Stimulated activated CD8-positive, alpha-beta memory T cell treated with anti-CD3 and anti-CD28 coated beads, Interleukin-15, amount 100 ng/mL, for 4 hours (primary cell): ENCODE measurements at places on chromosomes 3 and 15.
A peak's percentile ranks its signal among the peaks of the same experiment; 100 is the strongest.

GRCh38 chr3:23333633-23334032 lies 130.5 kb downstream of the UBE2E2 start:
- no peak for DNase-seq

DNA sequence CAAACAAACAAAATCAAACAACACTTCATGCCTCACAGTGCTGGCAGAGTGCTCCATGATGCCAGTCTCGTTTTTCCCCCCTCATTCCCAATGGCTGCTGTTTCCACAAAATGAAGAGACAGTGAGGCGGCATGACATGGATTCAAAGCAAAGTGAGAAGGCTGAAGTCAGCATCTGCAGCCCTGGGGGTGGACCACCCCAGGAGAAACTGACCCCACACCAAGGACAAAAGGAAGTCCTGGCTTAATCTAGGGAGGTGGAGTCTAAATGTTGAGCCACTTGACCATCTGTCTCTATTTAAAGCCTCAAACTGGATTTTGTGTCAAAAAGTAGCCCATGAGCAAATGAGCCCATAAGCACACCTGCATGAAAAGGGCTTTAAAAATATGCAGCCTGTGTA lies 151.2 kb upstream of the RORA start:
- no peak for DNase-seq

DNA sequence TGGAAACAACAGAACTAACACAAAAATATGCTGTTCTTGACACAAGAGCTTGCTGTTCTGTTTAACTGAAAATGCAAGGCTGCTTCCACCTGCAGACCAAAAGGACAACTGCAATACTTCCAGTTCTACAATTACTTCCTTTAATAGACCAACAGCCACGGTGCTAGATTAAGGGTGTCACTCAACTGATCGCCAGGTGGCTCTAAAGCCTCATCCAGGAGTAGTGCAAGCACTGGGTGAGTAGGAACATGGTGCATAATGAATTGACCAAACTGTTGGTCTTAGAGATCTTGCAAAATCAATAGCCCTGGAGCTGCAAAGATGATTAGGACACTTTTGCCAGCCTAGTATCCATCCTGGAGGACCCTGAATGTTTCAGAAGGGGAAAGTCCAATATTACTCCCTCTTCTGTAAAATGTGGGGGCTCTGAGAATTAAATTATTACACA lies 3.6 kb upstream of the CLDN16 start:
- DNase-seq: no peak

- no peak for DNase-seq
These were observed 259.1 kb downstream of the OPA1 start for GRCh38 chr3:193851941-193852674.

DNA sequence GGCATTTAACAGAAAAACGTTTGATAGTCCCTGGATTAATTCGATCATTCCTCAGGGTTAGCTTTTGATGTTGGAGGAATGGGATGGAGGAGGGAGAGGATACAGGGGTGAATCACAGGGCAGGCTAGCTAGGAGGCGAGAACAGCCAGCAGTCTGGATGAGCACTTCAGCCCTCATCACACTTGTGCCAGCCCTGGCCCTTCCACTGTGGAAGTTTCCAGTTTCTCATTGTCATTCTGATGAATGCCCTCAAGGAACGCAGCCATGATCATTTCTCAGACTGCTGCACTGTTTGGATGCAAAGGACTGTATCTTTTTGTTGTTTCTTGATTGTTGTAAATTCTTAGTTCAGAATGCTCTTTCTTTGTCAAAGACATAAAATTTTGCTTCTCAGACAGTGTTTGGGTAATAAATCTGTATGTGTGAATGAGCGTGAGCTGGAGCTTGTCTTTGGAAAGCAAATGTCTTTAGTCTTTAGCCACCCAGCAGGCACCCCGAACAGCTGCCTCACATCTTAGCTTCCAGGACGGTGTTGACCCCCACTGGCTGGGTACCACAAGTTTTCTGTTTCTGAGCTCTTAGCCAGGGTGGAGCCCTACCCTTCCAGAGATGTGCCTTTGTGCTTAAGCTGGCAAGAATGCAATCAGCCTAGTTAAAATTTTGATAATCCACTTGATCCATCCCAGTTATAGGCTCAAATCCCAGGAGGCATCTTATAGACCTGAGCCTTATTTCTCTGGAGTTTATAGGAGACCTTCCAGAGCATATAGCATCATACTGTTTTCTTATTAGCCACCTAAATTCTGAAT lies 121.1 kb downstream of the PDCD6IP start:
- DNase-seq: no peak

DNA sequence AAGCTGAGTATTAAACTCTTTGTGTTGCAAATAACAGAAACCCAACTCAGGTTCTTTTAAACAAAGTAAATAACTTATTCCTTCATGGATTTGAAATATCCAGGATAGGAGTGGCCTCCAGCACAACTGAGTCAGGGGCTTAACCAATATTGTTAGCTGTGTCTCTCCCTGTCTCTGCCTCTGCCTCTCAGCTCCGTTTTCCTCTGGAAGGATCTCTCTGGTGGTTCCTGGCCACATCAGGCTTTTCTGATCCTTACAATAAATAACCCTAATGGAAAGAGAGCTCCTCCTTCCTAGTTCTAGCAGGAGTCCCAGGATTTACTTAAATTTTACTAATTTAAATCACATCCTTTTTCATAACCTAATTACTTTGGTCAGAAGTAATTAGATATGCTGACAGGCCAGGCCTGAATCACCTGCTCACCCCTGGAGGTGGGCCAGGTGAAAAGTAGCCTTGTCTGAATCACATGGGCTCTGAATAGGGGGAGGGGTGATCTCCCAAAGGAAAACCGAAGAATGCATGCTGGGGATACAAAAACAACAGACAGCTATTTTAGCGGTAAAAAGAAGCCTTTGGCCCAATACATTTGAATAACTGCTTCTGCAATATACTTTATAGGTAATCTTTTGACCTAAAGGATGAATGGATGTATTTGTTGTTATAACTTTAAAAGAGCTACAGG lies 75.4 kb downstream of the REC114 start:
- DNase-seq: no peak

- no peak for DNase-seq
These were observed 234.2 kb downstream of the NFKBIZ start for GRCh38 chr3:102083473-102083872.

GRCh38 chr15:40927873-40928806 lies 1.0 kb upstream of the DLL4 start:
- no peak for DNase-seq

DNA sequence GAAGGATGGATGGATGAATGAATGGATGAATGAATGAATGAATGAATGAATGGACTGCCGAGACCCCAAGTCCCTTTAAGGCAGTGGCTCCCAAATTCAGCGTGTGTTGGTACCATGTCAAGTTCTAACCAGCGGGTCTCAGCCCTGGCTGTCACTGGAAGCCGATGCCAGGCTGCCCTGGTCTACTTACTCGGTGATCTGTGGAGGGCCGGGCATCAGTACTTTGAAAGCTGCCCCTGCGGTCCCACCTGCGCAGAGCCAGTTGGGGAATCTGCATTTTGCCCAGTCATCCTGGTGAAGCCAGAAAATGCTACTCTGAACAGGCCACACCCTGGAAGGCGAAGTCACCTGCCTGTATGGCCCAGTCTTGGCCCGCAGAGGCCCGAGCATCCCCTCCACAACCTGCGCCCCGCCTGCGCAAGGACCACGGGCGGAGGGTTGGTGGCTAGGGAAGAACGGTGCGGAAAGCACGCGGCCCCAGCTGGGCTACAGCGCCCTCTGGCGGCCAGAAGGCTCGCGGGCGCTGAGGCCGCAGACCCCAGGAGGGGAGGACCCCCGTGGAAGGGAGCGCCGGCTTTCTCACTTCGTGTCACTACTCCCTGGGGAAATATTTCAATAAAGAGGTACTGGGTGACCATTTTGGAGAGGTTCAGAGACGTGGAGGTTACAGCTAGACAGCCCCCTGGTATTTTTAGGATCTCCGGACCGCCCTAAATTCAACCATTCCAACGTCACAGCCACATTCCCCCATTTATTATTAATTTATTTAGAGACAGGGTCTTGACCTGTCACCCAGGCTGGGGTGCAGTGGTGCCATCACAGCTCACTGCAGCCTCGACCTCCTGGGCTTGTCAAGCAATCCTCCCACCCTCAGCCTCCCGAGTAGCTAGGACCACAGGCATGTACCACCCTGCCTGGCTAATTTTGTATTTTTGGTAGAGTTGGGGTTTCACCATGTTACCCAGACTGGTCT lies 34.9 kb downstream of the PRKCD start:
- DNase-seq: peak; percentile 7

GRCh38 chr15:41982133-41982930 lies 10.0 kb upstream of the EHD4 start:
- DNase-seq: no peak

DNA sequence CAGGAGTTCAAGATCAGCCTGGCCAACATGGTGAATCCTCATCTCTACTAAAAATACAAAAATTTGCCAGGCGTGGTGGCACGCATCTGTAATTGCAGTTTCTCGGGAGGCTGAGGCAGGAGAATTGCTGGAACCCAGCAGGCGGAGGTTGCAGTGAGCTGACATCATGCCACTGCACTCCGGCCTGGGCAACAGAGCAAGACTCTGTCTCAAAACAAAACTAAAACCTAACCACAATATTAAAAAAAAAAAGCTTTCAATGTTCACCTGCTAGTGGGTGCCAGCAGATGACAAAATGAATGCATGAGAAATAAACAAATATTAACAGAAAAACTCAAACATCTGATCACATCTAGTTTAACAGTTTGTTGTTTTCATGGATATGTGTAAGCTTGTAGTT lies 9.0 kb downstream of the SLC24A1 start:
- DNase-seq: no peak

- no peak for DNase-seq
These were observed 2.8 kb upstream of the ISG20 start for GRCh38 chr15:88636050-88636449.

DNA sequence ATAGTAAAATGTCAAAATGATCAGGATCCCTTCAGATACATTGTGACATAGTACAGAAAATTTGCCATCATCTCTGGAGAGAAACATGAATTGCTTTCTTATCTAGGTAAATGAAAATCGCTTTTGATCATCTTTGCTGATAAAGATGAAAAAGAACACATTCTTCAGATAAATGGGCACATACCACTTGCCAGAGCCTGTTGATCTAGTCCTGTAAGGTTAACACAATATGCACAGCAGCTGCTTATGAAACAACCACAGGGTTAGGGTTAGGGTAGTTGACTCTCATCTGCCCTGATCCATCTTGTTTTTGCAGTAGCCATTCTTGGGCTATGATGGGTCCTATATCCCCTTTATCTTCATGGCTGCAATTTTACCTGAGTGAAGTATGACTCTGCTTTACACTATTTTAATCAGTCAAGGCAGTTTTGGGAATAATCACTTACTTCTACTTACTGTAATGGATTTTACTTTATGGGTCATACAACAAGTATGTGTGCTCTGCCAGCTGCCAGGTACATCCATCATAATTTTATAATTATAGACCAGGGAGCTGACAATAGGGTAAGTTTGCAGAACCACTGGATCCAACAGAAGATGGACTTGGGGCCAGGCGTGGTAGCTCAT lies 12.6 kb upstream of the SPINK8 start:
- no peak for DNase-seq

DNA sequence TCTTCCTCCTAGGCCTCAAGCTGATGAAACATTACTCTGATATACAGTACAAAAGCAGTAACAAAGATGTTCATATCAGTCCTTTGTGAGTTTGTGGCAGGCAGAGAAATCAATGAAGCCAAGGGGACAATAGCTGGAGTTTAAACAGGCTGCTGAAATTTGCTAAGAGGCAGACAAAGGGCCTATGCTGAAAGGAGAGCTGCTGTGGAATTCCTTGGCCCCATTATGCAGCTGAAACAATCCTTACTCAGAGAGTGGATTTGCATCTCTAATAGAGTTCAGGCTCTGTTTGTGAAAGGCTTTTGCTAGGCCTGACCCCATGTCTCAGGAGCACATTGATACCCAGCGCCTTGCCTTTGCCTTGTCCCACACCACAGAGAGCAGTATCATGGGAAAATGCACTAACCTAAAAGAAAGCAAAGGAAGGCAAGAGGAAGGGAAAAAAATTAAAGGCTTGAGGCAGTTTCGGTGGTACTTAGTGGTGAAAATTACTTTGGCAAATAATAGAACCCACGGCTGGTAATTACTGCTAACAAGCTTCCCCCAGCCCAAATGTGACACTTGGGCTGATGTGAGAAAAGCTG lies 195.0 kb upstream of the EPHA3 start:
- DNase-seq: no peak

- no peak for DNase-seq
These were observed 21.0 kb downstream of the TMEM43 start for GRCh38 chr3:14145670-14146380.

DNA sequence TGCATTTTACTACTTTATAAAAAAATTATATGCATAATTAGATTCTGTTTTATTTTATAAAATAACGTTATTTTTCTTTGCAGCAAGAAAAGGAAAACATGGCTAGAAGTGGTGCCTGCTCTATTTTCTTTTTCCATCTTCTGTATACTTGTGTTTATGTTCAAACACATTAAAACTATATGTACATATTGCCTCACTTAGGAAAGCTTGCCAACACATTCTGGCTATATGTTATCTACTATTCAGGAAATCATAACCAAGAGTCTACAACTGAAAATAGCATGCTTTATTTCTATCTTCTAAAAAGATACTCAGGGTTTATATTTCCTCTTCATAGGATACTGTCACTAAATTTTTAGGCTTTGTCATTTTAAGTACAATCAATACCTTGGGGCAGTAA lies 90.2 kb upstream of the KCNMB2 start:
- DNase-seq: no peak

- no peak for DNase-seq
These were observed 557.5 kb upstream of the GOLIM4 start for GRCh38 chr3:168653255-168653654.

- no peak for DNase-seq
These were observed 57.9 kb downstream of the RORA start for GRCh38 chr15:61171209-61171608.

- DNase-seq: no peak
These were observed 34.8 kb downstream of the RBPMS2 start for GRCh38 chr15:64740311-64741170.

DNA sequence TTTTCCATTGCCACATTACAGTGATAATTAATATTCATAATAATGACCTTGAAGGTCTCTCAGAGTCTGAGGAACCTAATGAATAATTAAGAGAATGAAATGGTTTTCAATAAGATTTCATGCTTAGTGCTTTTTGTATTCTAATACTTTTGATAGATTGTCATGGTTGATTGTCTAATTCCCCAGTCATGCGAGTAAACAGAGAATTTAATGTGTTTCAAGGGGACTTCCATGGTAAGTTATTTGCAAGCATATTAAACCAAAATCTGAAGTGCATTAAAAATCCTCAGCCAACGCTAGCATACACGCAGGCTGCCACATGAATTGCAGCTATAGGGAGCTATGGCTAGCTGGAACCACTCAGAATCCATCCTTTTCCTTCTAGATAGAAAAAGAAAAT lies 18.9 kb upstream of the ANO10 start:
- no peak for DNase-seq

- no peak for DNase-seq
These were observed 325.4 kb downstream of the UACA start for GRCh38 chr15:70437882-70438451.

DNA sequence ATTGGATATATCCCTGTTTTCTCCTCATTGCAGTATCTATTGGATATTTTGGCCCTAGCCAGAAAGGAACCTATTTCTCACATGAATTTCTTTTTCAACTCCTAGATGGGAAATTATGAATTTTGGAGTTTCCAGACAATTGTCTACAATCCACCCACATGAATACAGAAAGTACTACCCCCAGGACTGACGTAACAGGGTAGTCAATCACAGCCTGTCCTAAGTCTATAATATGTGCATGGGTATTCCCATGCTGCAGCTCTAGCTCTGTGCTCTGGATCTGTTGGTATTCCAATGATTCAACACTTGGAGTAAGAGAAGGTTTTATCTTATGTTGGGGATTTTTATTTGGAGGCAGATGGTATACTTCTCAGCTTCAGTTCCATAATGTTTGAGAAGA lies 393.1 kb upstream of the ARRDC4 start:
- no peak for DNase-seq
